ENCODE measurements at places on chromosomes 1 and 21.

DNA sequence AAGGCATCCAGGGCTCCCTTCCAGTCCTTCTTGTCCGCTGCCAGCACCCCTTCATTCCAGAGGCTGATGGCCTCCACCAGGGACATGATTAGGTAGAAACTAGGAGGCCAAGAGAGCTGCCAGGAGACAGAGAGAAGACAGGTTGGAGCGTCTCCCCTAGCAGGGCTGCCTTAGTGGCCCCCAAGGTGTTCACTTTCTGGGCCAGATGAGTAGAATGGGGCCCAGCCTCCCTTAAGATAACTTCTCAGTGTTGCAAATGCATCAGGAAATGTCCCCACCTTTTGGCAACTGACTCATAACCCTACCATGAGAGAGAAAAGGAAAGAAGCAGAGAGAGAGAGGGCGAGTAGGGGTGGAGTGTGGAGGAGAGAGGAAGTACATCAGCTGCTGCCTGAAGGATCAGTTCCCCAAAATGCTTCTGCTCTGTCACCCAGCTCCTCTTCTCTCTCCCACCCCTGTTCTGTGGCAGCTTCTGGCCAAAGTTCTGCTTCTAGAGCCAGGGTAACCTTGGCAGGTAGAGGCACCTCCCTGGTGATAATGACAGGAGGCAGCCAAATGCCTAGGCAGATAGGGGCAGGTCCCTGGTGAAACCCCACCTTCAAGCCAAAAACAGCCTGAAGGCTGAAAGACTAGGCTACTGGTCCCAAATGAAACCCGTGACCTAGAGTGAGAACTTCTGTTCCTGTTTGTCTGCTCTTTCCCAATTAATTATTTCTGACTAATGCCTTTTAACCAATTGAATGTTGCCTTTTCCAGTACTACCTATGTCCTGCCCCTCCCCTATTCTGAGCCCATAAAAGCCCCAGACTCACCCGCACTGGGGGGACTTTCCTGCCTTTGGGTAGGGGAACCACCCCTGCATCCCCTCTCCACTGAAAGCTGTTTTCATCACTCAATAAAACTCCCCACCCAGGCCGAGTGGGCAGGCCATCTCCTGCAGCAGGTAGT is at the start of gene NCF2:
NCF2 (minus strand) TSS at position 216 of the 948 bp plus-strand sequence; CDS start at position 86, 130 bp downstream.
- peak; percentile 52 for DNase-seq

DNA sequence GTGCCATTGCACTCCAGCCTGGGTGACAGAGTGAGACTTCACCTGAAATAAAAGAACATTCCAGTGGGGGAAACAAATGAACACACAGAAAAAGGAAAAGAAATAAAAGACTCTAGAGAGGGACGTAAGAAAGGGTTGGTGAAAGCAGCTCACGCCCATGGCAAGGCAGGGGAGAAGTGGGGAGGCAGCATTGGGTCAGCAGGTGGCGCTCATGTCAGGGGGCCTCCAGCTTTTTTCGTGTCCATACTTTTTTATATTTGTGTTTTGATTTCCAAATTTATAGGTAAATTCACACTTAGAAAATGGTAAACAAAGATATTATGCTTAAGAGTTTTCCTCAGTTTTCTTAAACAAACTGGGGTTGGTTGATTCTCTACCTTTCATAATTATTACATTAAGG is 45.5 kb downstream of the VPS13D start:
- DNase-seq, result peak; percentile 23

DNA sequence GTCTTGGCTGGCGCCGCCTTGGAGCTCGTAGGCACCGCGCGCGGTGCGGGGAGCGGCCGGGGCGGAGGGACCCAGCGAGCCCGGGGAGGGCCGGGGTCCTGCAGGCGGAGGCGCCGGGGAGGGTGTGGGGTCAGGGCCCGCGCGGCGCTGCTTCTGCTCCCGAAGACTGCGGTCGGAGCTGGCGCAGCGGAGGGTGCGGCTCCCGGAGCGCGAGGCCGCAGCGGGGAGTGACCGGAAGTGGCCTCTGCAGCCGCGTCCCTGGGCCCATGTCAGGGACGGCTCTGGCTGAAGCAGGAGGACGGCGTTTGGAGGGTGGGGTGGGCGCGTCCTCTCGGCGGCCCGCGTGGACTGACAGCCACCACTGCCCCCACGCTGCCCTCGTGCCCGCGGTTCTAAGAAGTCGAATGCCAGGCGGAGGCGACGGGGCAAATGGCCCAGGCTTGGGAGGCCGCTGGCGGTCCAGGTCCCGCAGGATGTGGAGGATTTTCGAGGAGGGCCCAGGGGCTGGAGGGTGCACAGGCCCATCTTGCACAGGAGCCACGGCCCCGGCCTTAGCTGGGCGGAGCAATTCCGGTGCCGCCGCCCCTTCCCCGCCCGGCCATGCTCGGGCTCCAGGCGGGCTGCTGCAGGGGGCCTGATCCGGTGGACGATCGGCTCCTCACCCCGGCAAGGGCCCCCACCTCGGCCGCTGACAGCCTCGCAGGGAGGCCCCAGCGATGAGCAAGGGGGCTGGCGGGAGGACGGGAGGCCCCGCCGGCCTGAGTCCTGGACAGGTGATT is 7.7 kb upstream of the ZNF669 start:
- DNase-seq, result peak; percentile 69

- peak; percentile 40 for DNase-seq
These were observed 128.4 kb upstream of the NGF start for GRCh38 chr1:115466433-115466832.

- DNase-seq, result no peak
These were observed 235.3 kb upstream of the C1orf105 start for GRCh38 chr1:172185211-172185610.

DNA sequence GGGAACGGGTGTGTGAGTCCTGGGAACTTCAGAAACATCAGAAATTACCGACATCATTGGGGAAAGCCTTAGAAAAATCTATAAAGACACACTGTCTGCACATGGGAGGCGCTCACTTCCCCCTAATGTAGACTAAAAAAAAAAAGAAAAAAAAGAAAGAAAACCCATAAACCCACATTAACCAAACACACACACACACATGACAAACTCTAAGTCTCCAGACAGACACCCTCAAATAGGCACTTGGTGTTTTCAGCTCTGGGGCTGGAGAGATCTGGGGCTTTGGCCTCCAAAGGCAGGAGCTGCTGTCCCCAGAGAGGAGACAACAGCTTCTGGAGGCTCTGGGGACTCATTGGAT is 13.2 kb upstream of the SDHB start:
- no peak for DNase-seq

DNA sequence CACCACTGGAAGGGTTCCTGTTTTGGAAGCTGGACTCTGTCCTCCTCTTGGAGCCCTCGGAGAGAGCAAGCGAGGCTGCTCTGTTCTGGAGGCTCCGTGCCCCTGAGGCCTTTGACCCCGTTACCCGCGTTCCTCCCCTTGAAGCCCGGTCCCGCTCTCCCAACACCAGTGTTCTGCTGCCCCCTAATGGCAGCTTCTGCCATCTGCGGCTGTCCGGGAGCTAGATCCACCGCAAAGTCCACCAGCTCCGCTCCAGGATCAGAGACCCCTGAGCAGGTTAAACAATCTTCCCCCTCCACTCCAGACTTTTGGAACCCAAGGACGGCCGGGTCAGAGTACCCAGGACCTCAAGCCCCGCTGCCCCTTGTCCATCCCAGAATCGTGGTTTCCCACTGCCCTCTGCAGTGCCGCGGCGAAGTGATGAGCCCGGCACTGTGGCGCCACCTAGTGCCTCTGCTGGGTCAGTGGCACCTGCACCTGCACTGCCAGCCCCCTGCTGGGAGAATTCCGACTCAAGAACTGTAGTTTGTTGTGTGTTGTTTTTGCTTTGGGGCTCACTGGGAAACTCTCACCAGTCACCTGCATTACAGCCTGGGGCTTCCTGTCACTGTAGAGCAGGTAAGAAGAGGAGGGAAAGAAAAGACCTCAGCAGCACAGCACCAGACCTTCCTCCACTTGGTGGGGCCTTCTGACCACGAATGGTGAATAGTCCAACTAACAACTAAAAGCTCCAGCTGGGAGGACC is 63.5 kb upstream of the NFASC start:
- DNase-seq, result peak; percentile 78

GRCh38 chr1:24203404-24203803 is 16.3 kb upstream of the IFNLR1 start:
- DNase-seq, result no peak

GRCh38 chr1:86016076-86016759 is 140.4 kb downstream of the COL24A1 start:
- no peak for DNase-seq

DNA sequence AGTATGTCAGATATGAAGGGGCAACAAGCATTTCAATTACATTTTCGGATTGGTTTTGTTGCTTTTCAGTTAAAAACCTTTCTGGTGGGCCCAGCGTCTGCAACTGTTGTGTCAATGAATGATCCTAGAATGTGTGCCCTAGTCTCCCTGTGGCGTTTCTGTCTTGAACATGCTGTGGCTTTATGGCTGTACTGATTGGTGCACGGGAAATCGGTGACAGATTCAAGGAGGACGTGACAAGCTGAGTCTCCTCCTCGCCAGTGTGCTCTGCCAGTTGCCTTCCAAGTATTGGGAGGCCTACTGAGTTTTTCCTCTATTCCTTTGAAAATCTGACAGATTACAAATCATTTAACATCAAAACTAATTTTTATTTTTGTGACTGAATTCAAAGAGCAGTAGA is 127.6 kb downstream of the ZP4 start:
- no peak for DNase-seq

DNA sequence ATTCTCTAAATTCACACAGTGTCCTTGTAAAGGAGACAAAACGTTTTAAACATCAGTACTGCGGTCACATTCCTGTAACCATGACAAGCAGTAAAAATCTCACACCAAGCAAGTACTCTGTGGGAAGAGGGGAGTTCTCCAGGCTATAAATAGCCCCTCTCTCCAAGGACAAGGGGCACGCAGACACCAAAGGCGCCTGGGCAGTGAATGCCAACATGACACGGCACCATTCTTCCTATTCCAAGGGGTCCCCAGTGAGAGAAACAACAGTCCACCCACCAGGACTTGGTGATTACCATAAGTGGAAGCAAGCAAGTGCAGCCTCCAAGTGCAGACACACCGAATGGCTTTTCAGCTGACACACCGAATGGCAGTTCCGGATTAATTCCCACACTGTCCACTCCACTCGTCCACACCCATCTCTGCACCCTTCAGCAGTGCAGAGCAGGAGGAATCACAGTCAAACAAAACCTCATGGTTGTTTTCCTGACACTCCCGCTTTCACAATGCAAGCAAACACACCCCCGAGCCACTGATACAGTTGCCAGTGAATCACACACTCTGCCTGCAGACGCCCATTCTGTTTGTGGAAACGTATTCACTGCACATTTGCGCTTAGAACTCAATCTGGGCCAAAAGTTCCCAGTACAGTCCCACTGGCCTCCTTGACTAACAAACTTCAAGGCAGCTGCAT is 1.8 kb downstream of the PTTG1IP start:
- DNase-seq, result peak; percentile 76

DNA sequence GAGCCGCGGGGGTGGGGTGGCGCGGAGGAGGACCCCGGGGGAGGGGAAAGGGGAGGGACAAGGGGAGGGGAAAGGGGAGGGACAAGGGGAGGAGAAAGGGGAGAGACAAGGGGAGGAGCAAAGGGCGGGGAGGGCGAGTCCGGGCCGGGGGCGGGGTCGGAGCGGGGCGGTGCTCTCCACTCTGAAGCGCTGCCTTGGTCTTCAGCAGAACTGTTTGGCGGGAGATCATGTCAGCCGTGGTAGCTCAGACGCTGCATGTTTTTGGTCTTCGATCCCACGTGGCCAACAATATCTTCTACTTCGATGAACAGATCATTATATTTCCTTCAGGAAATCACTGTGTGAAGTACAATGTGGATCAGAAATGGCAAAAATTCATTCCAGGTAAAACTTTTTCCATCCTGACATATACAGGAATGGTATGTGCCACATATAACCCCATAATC is 420 bp downstream of the CFAP57 start:
- DNase-seq, result peak; percentile 89

- no peak for DNase-seq
These were observed 110.4 kb downstream of the NFIA start for GRCh38 chr1:61192663-61193330.

GRCh38 chr1:152111515-152111968 is 3.7 kb downstream of the TCHH start:
- peak; percentile 64 for DNase-seq

DNA sequence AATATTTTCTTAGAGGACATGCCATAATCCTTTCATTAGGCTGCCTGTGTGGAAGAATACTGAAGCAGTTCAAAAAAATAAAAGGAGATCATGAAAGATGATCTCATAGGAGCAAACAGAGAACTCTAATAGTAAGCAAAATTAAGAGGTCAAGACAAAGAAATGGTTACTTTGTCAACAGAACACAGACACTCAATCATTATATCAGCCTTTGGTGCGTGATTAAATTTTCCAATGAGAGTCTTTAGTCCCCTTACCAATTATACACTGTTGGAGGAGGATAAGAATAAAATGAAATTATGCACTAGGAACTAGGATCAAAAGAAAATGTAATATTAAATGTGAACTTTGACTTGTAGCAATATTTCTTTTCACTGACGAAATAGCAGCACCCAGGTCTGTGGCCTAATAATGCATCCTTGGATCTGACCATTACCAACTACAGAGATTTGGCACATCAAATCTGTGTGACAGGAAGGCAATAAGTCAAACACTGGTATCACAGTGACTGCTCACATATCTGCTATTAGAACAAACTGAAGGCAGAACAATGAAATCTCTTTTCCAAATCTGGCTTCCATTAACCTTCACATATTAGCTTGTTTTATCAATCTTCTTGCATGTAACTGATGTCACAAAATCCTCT is 1812.9 kb downstream of the PLA2G4A start:
- no peak for DNase-seq

DNA sequence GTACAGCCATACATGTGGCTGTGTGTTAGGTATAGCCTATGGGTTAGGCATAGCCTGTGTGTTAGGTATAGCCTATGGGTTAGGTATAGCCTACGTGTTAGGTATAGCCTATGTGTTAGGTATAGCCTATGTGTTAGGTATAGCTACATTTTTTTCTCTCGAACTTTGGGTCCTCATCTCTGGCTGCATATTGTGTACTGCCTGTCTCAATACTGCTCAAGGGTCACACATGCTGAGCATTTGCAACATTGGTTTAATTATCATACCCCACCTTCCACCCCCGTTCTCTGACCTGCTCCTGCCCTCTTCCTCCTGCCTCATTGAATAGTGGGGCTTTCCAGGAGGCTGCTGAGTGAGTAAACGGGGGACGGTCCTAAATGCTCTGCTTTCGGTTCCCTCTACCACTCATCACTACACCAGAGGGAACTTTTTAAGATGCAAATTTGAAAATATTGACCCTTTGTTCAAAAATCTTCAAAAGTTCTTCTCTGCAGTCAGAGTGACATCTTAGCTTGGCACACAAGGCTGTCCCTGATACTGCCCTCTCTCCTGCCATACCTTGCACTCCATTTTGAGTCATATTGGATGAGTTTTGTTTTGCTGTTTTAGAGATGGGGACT is 17.8 kb downstream of the OR2B11 start:
- DNase-seq, result no peak

- DNase-seq, result no peak
These were observed 406.7 kb downstream of the RPS6KC1 start for GRCh38 chr1:213457733-213458132.

- peak; percentile 1 for DNase-seq
These were observed 302.3 kb downstream of the BRINP3 start for GRCh38 chr1:190175320-190175719.

GRCh38 chr1:225462429-225462713 is 34.5 kb upstream of the LBR start:
- no peak for DNase-seq

GRCh38 chr1:47565676-47566075 is 127.8 kb downstream of the FOXD2 start:
- DNase-seq, result no peak
